Fibroblast of lung (primary cell): ENCODE measurements at places on chromosomes 16 and 17. TPM values are rescaled to one million over a fixed set of nuclear protein-coding genes. Genes with fewer than 3 reads are reported as not detected.

SEPTIN12 gene
- not detected in 2 replicates for total RNA-seq

CARD14 gene
- 0.17 and 0.26 TPM in 2 replicates for total RNA-seq

LHX1 gene
- not detected in 2 replicates for total RNA-seq

KIF19 gene
- under 0.01 TPM in 1 of 2 replicates, not detected in the other for total RNA-seq

CIAO2B gene
- 188 and 217 TPM in 2 replicates for total RNA-seq

TMEM208 gene
- total RNA-seq, result 25.7 and 26.3 TPM in 2 replicates

NBR1 gene
- 93.2 and 134 TPM in 2 replicates for total RNA-seq

RRAD gene
- 41.1 and 83.7 TPM in 2 replicates for total RNA-seq

ABCC6 gene
- total RNA-seq, result 2.1 and 6.3 TPM in 2 replicates

KARS1 gene
- total RNA-seq, result 126 and 146 TPM in 2 replicates

NLRC3 gene
- under 0.01 and 0.17 TPM in 2 replicates for total RNA-seq

DOK4 gene
- total RNA-seq, result 12.3 and 12.6 TPM in 2 replicates

RAB40B gene
- 3.3 and 3.6 TPM in 2 replicates for total RNA-seq

SEZ6L2 gene
- total RNA-seq, result 1.8 and 2.6 TPM in 2 replicates

CNTNAP4 gene
- total RNA-seq, result not detected in 2 replicates

SLFN5 gene
- total RNA-seq, result 101 and 170 TPM in 2 replicates

TMEM235 gene
- total RNA-seq, result not detected in 2 replicates

TVP23A gene
- total RNA-seq, result under 0.01 and 0.26 TPM in 2 replicates

TMEM238L gene
- not detected in 2 replicates for total RNA-seq

ZNF267 gene
- total RNA-seq, result 7.1 and 7.7 TPM in 2 replicates

OR4D2 gene
- not detected in 2 replicates for total RNA-seq

DNAI2 gene
- not detected in 2 replicates for total RNA-seq

HAGH gene
- total RNA-seq, result 29.8 and 47.4 TPM in 2 replicates

SKAP1 gene
- total RNA-seq, result not detected in 2 replicates

C16orf54 gene
- total RNA-seq, result not detected in 2 replicates

PRSS22 gene
- total RNA-seq, result 0.17 TPM in 1 of 2 replicates, not detected in the other

MLKL gene
- total RNA-seq, result 4.6 and 5.8 TPM in 2 replicates

GP1BA gene
- total RNA-seq, result not detected in 2 replicates

LDHD gene
- 1.0 and 4.5 TPM in 2 replicates for total RNA-seq

TSNAXIP1 gene
- 1.2 and 1.5 TPM in 2 replicates for total RNA-seq

ZNF598 gene
- 10.8 and 18.8 TPM in 2 replicates for total RNA-seq

ENPP7 gene
- not detected in 2 replicates for total RNA-seq

MPV17L gene
- total RNA-seq, result 0.66 and 0.77 TPM in 2 replicates

C1QL1 gene
- total RNA-seq, result 1.3 and 1.8 TPM in 2 replicates

CTRB2 gene
- not detected in 2 replicates for total RNA-seq

CCDC144A gene
- 11.7 and 12.3 TPM in 2 replicates for total RNA-seq

SDF2 gene
- 56.5 and 58.5 TPM in 2 replicates for total RNA-seq

HBA1 gene
- total RNA-seq, result not detected in 2 replicates

RND2 gene
- total RNA-seq, result 0.77 and 0.99 TPM in 2 replicates

ODAD4 gene
- 0.99 and 1.3 TPM in 2 replicates for total RNA-seq

CETP gene
- not detected in 2 replicates for total RNA-seq

GID4 gene
- total RNA-seq, result 7.2 and 10.2 TPM in 2 replicates

CDH11 gene
- 220 and 302 TPM in 2 replicates for total RNA-seq

GRB7 gene
- under 0.01 and 0.77 TPM in 2 replicates for total RNA-seq

ATAD5 gene
- total RNA-seq, result 0.77 and 0.83 TPM in 2 replicates

GPR139 gene
- not detected in 2 replicates for total RNA-seq

KRTAP4-1 gene
- total RNA-seq, result not detected in 2 replicates

SLC35G6 gene
- not detected in 2 replicates for total RNA-seq
